Nephron progenitor cell (in vitro differentiated cells): ENCODE measurements at places on chromosomes 1 and 21.

DNA sequence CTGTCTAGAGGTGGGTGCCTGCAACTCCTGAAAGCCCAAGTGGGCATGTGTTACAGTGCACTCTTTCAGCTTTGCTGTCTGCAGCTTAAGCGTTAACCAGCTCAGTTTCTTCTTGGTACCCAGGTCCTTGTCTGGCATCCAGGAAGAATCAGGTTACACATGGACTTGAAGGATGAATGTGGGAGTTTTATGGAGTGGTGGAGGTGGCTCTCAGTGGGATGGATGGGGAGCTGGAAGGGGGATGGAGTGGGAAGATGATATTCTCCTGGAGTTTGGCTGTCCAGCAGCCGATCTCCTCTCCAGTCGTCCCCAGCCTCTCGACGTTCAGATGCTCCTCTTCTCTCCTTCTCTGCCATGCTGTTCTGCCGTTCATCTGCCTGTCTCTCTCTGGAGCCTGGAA, 9.4 kb downstream of the METTL18 start:
- DNase-seq: no peak

DNA sequence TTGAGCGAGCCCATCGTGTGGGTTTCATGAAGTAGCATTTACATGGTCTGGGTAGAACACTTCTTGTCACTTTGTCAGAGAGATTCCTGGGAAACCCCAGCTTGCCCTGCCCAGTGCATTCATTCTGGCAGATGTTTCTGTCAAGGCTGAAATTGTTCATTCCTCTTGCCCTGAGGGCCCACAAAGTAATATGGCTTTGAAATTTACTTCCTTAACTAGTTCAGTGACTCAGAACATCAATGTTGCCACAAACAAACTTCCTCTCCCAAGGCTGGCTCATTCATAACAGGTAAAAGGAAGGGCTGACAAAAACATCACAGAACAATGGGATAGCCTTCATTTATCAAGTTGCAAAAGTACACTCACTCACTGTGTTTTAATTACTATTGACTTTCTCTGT, 5.0 kb upstream of the KIAA0040 start:
- DNase-seq: no peak

DNA sequence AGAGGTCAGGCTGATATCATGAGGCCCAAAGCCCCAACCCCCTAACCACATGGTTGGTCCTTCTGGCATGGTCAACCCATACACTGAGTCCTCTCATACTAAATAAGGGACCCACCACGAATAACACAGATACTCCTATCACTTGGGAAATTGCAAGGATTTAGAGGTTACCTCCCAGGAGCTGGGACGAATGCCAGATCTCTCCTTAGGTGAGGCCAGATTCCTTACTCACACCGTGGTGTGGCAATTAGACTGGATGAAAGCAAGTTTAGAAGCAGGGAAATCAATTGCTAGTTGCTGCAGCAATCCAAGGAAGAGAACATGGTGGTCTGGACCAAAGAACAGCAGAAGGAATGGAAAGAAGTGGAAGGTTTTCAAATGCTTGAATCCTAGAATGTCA, 60.1 kb downstream of the IER5 start:
- no peak for DNase-seq

DNA sequence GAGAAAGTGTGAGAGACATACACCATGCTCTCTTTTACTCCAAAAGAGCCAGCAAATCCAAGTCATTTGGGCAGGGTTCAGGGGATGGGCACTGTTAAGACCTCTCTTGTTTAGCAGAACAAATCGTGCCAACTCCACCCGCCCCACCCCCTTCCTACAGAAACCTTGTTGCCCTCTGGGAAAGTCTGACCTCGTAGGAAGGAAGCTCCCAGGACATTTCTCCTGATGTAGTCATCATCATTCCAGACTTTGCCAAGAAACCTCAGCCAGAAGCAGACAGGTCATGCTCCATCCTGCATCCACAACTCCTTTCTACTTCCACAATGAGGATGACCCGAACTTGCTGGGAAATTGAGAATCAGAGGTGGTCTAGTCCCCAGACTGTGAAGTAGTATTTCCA, 57.7 kb downstream of the UBE2T start:
- no peak for DNase-seq

DNA sequence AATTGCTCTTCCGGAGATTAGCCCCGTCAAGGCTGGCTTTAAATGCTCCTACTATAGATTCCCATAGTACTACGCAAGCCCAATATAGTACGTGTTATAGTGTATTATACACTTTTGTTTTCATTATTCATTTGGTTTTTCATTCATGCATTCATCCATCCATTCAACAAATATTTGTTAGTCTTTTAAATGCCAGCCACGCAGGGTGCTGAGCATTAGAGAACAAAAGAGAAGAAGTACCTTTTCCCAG, 513 bp upstream of the RAB3GAP2 start:
- DNase-seq: no peak

- DNase-seq: no peak
These were observed 57.5 kb downstream of the IARS2 start for GRCh38 chr1:220151454-220151853.

GRCh38 chr1:33792651-33793050, 71.2 kb upstream of the HMGB4 start:
- DNase-seq: no peak

DNA sequence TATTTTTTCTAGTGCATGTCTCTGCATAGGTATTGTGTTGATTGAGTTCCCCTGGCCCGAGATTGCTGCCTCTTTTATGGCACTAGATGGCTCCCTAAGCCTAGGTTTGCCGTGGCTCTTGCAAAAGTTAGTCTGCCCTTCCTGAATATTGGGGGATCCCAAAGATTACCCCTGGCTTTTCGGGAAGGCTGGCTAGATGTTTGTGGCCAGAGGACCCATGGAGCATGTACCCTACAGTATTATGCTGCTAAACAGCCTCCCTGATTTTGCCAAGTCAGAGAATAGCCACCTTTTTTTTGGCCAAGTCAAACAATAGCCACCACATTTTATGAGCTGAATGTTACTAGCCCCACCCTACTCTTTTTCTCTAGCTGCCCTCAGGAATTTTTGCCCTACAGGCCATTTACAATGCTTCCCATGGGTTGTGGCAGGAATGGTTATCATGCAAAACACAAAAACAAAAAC, 343.2 kb downstream of the OLFM3 start:
- peak; percentile 12 for DNase-seq

DNA sequence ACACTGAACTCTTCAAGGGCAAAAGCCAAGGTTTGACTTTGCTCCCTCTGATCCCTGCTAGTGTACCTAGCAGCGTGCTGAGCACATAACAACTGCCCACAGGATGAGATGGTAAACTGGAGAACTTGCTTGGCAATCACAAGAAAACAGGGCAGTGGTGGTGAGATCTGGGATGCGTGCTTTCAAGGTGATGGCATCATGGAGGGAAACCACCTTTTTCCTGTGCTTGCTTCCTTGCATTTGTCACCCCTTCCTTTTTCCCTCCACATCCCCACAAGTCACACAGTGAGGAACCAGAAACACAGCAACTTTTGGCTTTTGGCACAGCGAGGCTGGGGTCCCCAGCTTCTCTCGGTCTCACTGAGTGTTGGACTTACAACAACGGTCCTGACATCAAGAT, 31.4 kb upstream of the BECN2 start:
- no peak for DNase-seq

- DNase-seq: no peak
These were observed 64.8 kb downstream of the EPHB2 start for GRCh38 chr1:22775478-22775877.

DNA sequence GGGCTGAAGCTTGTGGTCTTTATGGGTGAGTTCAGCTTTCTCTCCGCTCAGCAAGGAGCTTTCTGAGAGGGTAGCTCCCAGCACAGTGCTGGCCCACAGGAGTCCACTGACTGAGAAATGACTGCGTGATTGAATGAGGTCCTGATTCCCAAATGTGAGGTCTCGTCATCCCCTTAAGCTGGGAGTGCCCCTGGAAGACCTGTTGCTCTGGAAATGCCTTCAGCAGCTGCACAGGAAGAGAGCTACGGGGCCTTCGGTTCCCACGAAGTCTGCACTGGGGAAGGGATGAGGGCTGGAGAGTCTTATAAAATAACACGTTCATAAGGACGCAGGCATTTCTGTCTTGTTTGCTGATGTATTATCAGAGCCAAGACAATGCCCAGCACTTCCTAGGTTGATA, 14.0 kb downstream of the TNNT2 start:
- no peak for DNase-seq

GRCh38 chr1:157101149-157101548, 1.5 kb upstream of the ETV3L start:
- DNase-seq: no peak

DNA sequence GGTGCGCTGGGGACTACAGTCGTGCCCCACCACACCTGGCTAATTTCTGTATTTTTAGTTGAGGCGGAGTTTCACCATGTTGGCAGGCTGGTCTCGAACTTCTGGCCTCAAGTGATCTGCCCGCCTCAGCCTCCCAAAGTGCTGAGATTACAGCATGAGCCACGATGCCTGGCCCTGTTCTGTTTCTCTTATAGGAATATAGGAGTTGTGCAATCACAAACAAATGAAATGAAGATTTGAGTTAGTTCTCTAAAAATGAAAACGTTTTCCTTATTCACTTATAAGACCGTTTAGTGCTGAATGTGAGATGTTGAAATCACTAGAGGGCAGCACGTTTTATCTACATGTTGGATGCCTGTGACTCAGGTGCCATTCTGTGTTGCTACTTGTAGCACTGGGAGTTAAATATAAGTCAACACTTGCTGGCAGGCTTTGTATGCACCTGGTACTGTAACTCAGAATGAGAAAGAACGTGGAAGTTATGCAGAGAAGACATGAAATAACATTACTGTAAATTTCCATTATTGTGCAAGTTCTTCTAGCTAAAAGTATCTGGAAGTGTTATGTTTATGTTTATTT, 45.8 kb downstream of the MIGA1 start:
- no peak for DNase-seq

- DNase-seq: no peak
These were observed 89.2 kb downstream of the RIPK4 start for GRCh38 chr21:41677671-41678015.

DNA sequence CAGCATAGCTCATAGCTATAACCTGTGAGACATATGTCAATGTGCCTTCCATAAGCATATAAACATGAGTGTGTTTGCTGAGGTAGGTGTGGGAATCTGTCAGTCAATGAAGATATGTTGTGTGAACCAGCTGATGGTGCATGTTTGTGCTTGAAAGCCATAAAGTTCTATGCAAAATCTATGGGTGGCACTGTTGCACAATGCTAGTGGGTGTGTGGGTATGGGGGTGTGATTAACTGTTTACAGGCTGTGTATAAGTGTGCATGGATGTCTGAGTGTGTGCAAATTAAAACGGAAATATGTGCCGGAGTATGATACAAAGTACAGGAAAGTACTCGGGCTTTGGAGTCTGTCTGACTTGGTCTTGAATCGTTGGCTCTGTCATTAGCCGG, 1.0 kb upstream of the ATP2B4 start:
- no peak for DNase-seq

- DNase-seq: no peak
These were observed 544.8 kb upstream of the ADGRL4 start for GRCh38 chr1:79551321-79551720.

GRCh38 chr1:96309783-96310182, 411.8 kb upstream of the PTBP2 start:
- no peak for DNase-seq

GRCh38 chr1:241842565-241842964, 5.4 kb upstream of the EXO1 start:
- no peak for DNase-seq

DNA sequence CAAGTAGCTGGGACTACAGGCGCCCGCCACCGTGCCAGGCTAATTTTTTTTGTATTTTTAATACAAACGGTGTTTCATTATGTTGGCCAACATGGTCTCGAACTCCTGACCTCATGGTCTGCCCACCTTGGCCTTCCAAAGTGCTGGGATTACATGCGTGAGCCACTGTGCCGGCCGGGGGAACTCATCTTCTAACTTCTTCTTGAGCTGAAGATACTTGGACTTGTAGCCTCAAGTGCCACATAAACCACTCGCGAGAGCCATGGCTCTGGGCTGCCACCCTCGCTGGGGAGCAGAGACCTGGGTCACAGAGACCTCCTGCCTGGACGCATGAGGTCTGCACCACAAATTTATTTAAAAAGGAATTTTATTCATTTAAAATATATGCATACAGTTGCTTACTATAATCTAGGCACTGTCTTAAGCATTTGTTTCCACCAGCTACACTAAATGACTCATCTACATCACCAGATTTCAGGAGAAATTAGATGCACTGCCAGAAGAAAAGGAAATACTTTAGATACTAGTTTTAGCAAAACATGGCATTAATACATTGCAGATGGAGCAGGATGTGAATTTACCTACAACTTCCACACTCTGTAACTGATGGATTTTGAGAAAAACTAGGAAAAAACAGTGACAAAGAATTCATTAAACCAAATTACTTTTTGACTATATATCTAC, 29.9 kb upstream of the PUM1 start:
- DNase-seq: no peak

GRCh38 chr1:31637915-31638673, 6.6 kb downstream of the PEF1 start:
- no peak for DNase-seq

DNA sequence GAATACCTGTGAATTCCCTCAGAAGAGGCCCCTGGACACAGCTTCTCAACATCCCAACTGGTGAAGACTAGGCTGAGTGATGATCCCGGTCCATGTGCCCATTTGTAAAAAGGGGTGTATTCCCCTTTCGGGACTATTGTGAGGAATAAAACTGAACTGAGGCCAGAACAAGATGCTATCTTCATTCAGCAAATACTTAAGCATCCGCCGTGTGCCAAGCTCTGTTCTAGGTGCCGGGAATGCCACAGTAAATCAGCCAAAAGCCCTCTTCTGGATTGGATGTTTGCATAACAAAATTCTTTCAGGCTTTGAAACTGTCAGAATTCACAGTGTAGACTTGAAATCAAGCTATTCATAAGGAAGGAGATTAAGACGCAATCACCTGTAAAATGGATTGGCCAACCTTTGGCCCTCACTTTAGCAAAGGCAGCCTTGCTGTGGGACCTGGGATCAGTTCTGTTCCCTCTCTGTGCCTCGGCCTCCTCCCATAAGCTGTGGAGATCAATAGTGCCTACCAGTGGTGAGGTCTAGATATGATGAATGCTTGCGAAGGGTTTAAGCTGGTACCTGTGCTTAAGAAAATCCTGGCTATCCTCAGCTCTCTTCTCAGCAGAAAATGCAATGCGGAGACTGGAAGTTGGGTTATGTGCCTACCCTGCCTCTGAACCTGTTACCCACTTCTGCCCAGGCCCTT, 1.8 kb downstream of the ALPL start:
- DNase-seq: no peak

- no peak for DNase-seq
These were observed 12.0 kb upstream of the KCNH1 start for GRCh38 chr1:211145944-211146343.

DNA sequence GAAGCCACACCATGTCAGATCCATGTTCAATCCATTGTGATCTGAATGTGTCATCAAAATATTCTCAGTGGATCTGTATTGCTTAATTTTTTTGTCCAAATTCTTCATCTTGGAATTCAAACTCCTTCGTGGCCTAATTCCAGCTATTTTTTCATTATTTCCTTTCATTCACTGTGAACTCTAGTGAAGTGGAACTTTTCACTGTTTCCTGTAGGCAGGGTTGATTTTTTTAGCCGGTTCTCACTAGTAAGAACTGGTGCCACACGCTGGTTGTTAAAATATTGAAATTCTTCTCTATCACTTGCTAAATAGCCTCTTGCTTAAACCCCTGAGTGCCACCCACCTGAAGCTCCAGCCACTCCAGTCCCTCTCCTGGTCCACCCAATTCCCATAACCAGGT, 7.6 kb upstream of the S100A11 start:
- DNase-seq: no peak
